H7 (cell line): ENCODE measurements at places on chromosomes 7 and 10. TPM values are rescaled to one million over a fixed set of nuclear protein-coding genes. Genes with fewer than 3 reads are reported as not detected.

- peak; percentile 78 for DNase-seq
These were observed 21.9 kb upstream of the DPYSL4 start for GRCh38 chr10:132164761-132165278.

- no peak for DNase-seq
These were observed 448.1 kb downstream of the GATA3 start for GRCh38 chr10:8502573-8502972.

GRCh38 chr10:3231951-3232730 lies 59.6 kb upstream of the PITRM1 start:
- no peak for DNase-seq

- no peak for DNase-seq
These were observed 37.9 kb downstream of the JAZF1 start for GRCh38 chr7:28142650-28143049.

DNA sequence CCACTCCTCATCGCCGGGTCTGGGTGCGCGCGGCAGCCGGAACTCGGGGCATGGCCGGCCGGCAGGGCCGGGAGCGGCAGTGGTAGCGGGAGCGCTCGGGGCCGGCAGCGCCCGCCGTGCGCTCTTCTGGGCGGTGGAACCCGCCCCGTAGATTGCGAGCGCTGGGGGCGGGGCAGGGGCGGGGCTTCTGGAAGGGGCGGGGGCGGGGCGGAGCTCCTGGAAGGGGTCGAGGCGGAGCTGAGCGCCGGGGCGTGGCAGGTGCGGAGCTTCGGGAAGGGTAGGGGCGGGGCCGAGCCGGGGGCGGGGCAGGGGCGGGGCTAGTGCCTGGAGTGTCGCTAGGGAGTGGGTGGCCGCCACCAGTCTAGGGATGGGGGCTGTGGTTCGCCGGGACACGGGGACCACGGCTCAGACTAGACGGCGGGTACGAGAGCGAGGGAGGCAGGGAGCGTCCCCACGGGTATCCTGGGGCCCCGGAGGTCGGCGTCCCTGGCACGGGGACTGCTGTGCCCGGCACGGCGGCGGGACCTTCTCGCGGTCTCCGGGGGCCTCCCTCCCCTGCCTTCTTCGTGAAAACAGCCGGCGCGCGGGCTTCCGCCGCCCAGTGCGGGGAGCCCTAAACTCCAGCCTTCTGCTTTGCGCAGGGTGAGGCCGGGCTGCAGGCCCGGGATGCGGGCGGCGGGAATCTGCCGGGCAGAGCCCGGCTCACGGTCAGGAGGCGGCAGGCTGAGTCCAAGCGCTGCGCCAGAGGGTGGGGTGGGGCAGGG lies at the start of gene STK32C:
STK32C (minus strand) TSS at position 128 of the 764 bp plus-strand sequence; CDS start at position 11, 117 bp downstream.
- peak; percentile 100 for DNase-seq

- DNase-seq = peak; percentile 46
These were observed 8.9 kb downstream of the FGF8 start for GRCh38 chr10:101766753-101767599.

CPEB3 gene
- 0.62 and 0.92 TPM in 2 replicates for total RNA-seq
